ENCODE measurements at places on chromosomes 16 and 17. TPM values are rescaled to one million over a fixed set of nuclear protein-coding genes. Genes with fewer than 3 reads are reported as not detected.

Gene TMEM88
- total RNA-seq = 27.2 TPM

Gene ASGR1
- 1.6 TPM for total RNA-seq

Gene MAP2K6
- 24.3 TPM for total RNA-seq

Gene PRSS36
- 6.0 TPM for total RNA-seq

Gene RUNDC3A
- total RNA-seq = not detected

Gene PIRT
- total RNA-seq = not detected

Gene KRTAP4-3
- total RNA-seq = not detected

Gene AARSD1
- 21.3 TPM for total RNA-seq

Gene PRAC1
- total RNA-seq = not detected

Gene ASB16
- total RNA-seq = 0.19 TPM

Gene SLFN12L
- 4.6 TPM for total RNA-seq

Gene AATK
- total RNA-seq = 6.0 TPM

Gene ADORA2B
- total RNA-seq = 2.1 TPM

Gene CHST5
- not detected for total RNA-seq

Gene ACSM3
- total RNA-seq = 7.2 TPM

Gene KRTAP2-3
- total RNA-seq = not detected

Gene ZG16B
- total RNA-seq = not detected

Gene ASPA
- 6.4 TPM for total RNA-seq

Gene EMP2
- total RNA-seq = 59.7 TPM

Gene CORO6
- 14.9 TPM for total RNA-seq

Gene USP22
- total RNA-seq = 104 TPM

Gene DNAAF1
- 0.32 TPM for total RNA-seq

Gene KRT27
- total RNA-seq = not detected

Gene BAHCC1
- total RNA-seq = 8.5 TPM

Gene GCGR
- total RNA-seq = not detected

Gene BFAR
- 47.3 TPM for total RNA-seq

Gene GRAPL
- 4.1 TPM for total RNA-seq

Gene IGSF6
- total RNA-seq = 9.8 TPM

Gene MTSS2
- 42.6 TPM for total RNA-seq

Gene MRC2
- 21.3 TPM for total RNA-seq

Gene NPB
- not detected for total RNA-seq
